Neural crest cell (in vitro differentiated cells): ENCODE measurements at places on chromosomes 3 and 15. TPM values are rescaled to one million over a fixed set of nuclear protein-coding genes. Genes with fewer than 3 reads are reported as not detected.

The GRM7 gene
- 0.89 and 1.5 TPM in 2 replicates for total RNA-seq

The COLQ gene
- total RNA-seq, result 2.8 and 3.2 TPM in 2 replicates

GRCh38 chr3:188573291-188573940, 419.5 kb downstream of the LPP start:
- no peak for DNase-seq

The CCR9 gene
- total RNA-seq, result not detected in 2 replicates

GRCh38 chr3:53794597-53794996, 51.6 kb downstream of the CHDH start:
- no peak for DNase-seq

The SV2B gene
- total RNA-seq, result not detected in 2 replicates

DNA sequence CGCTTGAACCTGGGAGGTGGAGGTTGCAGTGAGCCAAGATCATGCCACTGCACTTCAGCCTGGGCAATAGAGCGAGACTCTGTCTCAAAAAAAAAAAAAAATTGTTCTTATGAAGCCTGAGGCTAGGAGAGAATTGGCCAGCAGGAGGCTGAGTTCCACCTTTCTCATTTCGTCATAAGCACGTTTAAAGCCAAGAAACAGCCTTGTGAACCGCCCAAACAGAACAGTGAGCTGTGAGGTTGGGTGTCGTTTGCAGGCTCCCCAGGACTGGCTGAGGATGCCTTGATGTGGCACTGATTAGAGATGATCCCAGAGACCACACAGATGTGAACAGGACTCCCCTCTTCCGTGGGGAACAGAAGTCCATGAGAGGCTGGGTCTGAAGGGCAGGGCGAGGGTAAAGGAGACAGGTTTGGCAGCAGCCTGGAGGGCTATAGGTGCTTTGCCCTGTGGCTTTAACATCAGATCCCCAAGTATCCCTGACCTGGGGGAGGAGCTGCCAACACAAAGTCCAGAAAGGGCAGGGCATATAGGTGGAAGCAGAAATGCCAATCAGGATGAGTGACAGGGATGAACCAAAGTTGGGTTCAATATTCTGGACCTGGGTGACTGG, 52.9 kb downstream of the CLEC3B start:
- DNase-seq, result no peak

The EFCC1 gene
- 10.7 and 11.8 TPM in 2 replicates for total RNA-seq

DNA sequence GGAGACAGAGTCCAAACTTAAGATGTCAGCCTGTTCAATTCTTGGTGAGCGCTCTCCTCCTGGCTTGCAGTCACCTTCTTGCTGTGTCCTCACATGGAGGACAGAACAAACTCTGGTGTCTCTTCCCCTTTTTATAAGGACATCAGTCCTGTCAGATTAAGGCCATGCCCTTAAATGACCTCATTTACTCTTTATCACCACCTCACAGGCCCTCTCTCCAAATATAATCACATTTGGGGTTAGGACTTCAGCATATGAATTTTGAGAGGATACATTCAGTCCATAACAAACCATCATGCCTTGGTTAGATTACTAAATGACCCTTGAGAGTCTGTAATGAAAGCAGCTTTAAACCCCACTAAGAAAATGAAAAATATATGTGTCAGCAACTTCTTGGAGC, 175.2 kb downstream of the TAFA4 start:
- DNase-seq, result no peak

DNA sequence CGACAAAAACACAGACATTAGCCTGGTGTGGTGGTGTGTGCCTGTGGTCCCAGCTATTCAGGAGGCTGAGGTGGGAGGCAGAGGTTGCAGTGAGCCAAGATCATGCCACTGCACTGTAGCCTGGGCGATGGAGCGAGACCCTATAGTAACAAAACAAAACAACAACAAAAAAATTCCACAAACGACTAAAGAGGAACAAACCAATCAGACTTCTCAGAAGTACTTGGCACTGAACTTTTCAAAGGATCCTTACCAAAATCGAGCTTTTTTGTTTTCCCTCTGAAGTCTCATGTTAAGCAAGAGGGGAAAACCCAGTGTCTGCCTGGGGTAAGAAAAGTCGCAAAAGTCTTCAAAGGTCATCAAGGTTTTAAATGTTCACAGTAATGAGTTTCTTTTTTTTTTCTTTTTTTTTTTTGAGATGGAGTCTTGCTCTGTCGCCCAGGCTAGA, 30.1 kb upstream of the TFRC start:
- DNase-seq, result no peak

GRCh38 chr15:93664213-93664956, 567.0 kb upstream of the MCTP2 start:
- DNase-seq, result no peak

DNA sequence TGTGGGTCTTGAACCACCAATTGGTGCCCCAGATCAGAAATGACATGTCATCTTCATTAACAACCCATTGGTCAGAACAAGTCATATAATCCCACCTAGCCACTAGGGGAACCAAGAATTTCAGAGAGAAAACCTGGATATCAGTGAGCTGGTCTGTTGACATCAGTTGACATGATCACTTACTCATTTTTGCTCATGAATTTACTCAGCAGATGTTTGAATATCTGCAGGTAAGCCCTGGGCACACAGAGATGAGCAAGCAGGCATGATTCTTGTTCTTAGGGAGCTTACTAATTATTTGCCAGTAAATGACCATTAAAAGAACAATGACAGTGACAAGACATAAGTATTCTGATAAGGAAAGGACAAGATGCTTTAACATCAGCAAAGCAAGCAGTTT, 64.3 kb upstream of the PLCL2 start:
- no peak for DNase-seq

- no peak for DNase-seq
Observed at GRCh38 chr3:191412759-191413158, 48.2 kb upstream of the PYDC2 start.

GRCh38 chr15:94205366-94205765, 26.0 kb upstream of the MCTP2 start:
- no peak for DNase-seq

DNA sequence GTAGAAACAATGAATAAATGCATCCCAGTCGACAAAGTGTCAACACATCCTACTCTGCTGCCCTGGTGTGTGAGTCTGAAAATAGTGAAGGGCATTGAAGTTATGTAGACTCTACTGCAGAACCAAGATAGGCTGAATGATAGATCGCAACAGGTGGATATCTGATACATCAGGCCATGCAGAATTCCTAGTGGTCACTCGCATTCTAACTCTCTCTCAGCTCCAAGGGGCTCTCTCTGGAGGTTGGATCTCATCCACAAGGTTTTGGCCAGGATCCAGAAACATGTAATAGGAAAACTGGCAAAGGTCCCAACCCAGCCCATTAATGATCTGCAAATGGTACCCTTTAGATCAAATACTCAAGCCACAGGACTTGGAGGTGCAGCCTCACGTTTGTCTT, 514.1 kb downstream of the MAGI1 start:
- no peak for DNase-seq

GRCh38 chr3:28844298-28845005, 436.4 kb upstream of the RBMS3 start:
- no peak for DNase-seq

DNA sequence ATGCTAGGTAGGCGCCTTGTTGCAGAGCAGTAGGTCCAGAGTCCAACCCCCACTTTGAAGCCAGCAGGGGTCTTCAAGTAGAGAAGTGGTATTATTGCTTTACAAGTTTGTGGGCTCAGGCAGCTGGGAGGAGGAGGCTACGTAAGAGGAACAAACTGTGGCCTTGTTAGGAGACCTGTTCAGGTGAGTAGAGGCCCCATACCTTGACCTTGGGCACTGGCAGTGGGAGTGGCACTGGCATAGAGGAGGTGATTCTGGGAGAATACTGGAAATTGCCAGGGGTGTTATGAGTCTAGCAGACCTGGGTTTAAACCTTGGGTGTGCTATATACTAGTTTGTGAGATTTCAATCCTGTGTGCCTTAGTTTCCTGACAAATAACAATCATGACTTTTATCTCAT, 34.6 kb upstream of the SCAANT1 start:
- no peak for DNase-seq

The GCHFR gene
- total RNA-seq, result 9.1 and 9.9 TPM in 2 replicates

The RTP4 gene
- not detected in 2 replicates for total RNA-seq

DNA sequence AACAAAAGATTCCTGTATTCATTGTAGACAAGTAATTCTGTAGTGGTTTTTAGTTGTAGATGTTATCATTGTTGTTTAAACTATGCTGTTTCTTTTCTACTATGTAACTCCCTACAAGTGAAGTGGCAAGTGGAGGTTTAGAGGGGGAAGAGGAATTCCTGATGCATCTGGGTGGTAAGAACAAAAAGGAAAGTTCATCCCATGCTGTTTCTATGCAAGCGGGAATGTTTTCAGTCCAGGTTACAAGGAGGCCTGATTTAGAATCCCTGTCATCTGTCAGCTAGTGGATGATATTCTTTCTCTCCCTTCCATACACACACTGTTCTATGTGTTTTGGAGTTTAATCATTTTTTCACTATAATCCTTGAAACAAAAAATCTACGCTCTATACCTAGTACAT, 67.4 kb downstream of the IMPG2 start:
- DNase-seq, result no peak

DNA sequence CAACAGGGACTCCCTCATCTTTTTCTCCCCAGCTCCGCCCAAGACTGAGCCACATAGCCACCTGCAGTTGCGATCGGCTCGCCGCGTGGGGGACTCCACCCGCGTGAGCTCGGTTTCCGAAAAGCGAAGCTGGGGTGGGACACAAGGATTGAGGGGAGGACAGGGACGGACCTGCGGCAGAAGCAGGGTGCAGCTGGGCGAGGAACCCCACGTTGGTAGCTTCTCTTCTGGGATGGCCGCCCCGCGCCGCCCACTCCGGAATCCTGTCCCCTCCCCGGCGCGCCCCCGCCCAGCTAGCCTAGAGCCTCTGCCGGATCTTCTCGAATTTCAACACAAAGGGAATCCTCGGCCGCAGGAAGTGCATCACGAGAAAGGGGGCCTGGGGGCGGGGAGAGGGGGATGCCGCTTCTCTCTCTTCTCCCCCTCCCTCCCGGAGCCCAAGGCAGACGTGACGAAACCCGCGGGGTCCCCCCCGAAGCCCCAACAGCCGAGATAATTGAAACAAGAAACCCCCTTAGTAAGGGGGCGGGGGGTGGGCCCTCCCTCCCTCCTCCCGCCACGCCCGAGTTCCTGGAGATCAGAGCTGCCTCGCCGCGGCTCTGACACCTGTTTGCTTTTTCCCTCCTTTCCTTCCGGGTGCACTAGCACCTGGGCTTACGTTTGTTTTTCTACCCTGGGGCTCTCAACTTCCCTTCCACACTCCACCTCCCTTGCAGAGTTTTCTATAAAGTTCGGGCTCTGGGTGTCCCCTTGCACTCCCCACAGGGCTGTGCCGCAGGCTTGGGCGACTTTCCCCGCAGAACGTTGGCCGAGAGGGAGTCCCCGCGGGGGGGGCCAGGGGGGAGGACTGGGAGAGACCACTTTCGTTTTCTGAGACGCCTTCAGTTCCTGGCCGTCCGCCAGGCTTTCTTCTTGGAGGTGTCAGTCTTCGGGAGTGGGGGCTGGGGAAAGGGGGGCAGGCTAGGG, 1.3 kb upstream of the KCNH8 start:
- DNase-seq, result peak; percentile 79

DNA sequence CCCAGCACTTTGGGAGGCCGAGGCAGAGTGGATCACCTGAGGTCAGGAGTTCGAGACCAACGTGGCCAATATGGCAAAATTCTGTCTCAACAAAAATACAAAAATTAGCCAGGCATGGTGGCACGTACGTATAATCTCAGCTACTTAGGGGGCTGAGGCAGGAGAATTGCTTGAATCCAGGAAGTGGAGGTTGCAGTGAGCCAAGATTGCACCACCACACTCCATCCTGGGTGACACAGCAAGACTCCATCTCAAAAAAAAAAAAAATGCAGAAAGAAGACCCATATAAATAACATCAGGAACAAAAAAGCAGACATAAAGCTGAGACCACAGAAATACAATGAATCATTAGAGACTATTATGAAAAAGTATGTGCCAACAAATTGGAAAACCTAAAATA, 235.2 kb upstream of the VEPH1 start:
- DNase-seq, result no peak

The LIPC gene
- not detected in 2 replicates for total RNA-seq

- no peak for DNase-seq
Observed at GRCh38 chr15:57792724-57793449, 86.4 kb downstream of the POLR2M start.

The ZNF660 gene
- 26.1 and 29.8 TPM in 2 replicates for total RNA-seq

GRCh38 chr3:146519810-146520209, 24.6 kb downstream of the PLSCR1 start:
- DNase-seq, result no peak

DNA sequence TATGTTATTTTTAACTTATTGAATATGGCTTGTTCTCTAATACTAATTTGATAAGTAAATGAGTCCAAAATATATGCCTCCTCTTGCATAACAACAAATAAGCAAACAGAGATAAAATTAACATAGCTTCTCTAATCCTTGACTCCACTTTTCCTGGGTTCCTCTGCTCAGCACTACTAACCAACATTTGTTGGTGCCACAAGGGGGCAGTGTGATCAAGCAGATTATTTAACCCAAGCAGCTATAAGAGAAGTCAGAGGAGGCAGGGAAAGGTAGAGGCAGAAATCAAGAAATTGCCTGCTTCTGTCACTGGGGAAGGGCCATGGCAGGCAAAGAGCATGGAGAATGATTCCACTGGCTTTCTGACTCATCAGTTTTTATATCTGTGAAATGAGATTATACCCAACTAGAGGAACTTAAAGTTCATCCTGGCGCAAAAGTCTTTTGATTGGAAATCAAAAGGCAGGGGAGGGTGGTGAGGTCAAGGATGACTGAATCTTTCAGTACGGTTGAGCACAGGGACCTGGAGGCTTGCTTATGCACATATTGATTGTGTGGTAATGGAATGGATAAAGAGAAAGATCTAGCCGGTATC, 152.2 kb downstream of the IGSF11 start:
- DNase-seq, result peak; percentile 74

The CD200 gene
- total RNA-seq, result 66.7 and 67.0 TPM in 2 replicates

The GOLGA8G gene
- not detected in 2 replicates for total RNA-seq

The SMAD6 gene
- total RNA-seq, result 4.7 and 5.4 TPM in 2 replicates

GRCh38 chr3:82891028-82891427, 1129.6 kb upstream of the GBE1 start:
- DNase-seq, result no peak

GRCh38 chr15:83100097-83100646, 7.3 kb upstream of the TM6SF1 start:
- DNase-seq, result no peak

The FAM81A gene
- total RNA-seq, result 3.8 and 4.2 TPM in 2 replicates

The AGTR1 gene
- total RNA-seq, result 2.1 and 2.3 TPM in 2 replicates

DNA sequence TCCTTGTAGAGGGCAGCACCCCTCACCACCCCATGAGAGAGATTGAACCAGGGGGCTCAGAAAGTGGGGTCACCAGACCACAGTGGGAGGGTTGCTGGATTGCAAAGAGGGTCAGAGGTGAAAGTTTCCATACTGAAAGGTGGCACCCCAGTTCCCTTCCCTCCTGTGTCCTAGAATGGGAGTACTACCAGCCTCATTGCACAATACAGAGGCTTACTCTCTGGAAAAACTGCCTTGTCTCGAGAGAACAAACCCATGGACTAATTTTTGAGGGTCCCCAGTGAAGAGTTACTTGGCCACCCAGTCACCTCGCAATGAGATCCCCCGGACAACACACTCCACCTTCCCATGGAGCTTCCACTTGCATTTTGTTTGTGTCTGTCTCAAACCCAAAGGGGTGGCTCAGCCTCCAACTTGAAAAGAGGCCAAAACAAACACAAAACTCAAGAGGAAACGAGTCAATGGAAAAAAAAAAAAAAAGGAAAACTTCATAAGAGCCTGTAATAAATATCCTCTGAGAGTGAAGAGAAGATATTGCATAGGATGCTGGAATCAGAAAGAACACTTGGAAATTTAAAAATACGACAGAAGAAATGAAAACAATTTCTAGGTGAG, 18.6 kb downstream of the MESP2 start:
- no peak for DNase-seq
